Hindlimb muscle (tissue), 1 donor: ENCODE measurements at places on chromosomes 11 and 22.

- DNase-seq: no peak
Observed at GRCh38 chr11:95524314-95525036, 265.1 kb downstream of the FAM76B start.

DNA sequence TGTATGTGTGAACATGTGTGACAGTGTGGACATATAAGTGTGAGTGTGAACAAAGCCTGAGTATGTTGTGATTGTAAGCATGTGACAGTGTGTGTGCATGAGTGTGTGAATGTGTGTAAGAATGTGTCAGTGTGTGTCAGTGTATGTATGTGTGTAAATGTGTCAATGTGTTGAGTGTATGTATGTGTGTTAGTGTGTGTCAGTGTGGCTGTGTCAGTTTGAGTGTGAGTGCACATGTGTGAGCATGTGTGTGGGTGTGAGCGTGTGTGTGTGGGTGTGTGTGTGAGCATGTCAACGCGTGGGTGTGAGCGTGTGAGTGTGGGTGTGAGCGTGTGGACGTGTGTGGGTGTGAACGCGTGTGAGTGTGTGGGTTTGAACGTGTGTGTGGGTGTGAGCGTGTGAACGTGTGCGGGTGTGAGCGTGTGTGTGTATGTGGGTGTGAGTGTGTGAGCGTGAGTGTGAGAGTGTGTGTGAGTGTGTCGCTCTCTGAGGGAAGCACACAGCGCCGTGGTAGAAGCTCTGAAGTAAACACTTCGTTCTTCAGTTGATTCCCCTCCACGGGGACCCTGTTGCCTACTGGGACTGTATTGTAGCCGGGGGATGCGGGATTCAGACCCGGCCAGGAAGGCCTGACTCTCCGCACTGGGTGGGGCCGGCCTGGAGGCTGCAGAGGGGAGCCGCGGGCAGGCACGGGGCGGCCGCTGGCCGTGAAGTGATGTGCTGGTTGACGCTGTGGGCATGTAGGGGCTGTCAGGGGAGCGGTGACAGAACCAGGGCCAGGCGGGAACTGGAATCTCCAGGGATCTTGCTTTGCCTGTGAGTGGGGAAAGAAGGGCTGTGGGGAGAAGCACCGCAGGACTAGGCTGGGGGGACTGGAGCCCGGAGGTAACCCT, 21.1 kb downstream of the RPS6KA4 start:
- no peak for DNase-seq

- DNase-seq: no peak
Observed at GRCh38 chr11:106625566-106625965, 392.7 kb downstream of the GUCY1A2 start.

DNA sequence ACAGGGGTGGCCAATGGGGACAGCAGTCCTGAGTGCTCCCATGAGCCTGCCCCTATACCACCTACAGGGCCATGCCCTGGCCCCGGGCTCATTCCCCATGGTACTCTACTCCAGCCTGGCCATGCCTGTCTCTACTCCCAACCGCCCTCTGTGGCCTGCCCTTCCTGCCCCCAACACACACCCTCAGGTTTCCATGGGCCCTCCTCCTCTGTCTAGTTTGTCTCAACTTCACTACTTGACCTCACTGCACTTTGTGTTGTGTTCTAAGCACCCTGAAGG, 26.3 kb upstream of the RASL10A start:
- no peak for DNase-seq

DNA sequence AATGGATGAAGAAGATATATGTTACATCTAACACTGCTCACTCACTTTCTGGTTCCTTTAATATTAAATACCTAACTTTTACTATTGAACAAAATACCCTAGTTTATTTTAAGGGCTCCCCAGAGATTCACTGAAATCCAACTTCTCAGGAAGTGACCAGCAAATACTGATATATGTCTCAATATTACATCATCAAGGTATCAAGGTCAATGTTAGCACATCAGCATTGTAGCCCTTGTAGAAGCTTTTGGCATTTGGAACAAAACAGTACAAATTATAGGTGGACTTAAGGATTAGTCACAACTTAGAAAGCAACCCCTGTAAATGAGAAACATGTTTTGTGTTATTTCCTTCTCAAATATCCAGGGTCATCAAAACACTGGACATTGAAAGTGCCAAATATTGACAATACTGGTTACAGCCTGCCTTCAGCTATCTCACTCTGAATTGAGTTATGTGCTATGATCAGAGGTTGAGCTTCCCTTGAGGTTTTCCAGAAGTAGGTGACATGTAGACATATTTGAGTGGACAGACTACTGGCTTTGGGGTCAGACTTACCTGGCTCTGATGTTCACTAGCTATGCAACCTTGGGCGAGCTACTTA, 1.9 kb upstream of the ATL3 start:
- DNase-seq: no peak

- no peak for DNase-seq
Observed at GRCh38 chr11:130159657-130160497, at the start of gene ST14. TSS of gene ST14 (plus strand) at chr11:130159782. CDS start at chr11:130159980, 198 bp downstream.

DNA sequence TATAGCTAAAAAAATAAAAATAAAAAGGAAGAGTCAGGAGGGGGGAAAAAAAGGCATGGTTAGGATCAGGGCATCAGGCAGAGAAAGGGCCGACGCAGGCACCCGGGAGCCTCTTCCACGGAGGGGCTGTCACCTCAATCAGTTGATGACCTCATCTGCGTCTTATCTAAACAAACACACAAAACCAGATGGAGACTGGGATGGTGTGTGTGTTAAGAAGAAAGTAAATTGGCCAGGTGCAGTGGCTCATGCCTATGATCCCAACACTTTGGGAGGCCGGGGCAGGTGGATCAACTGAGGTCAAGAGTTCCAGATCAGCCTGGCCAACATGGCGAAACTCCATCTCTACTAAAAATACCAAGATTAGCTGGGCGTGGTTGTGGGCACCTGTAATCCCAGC, 63.6 kb downstream of the DHCR7 start:
- DNase-seq: no peak

DNA sequence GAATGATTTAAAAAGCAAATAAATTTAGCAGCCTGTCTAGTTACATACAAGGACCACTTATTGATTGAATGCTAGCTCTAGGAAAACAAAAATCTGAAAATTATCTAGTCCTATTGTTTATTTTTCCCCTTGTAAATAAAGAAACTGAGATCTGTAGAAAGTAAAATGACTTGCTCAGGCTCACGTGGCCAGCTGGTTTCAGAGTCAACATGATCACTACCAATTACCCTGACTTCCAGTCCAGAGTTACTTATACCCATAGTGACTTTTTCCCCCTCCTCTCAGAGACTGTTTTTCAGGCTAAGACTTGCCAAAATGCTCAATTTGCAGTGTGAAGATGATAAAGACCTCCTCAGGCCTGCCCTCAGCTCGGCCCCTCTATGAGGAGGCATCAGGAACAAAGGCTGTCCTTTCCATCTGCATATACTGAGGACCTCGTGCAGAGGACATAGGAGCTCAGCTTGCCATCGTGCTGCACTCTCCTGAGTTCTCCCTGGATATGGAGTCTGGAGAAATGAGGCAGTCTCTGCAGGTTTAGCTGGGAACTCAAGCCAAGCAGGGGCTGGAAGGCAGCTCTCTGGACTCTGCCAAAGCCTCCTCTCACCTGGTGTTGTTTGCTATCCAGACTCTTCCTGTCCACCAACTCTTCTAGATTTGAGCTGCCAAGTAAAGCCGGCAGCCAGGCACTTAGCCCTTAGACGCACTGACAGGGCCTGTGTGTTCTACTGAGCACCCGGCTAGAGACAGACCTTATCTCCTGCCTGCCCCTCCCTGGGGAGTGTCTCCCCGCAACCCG, 883.3 kb downstream of the NTM start:
- no peak for DNase-seq
